ENCODE measurements at places on chromosomes 5 and 9.

GRCh38 chr5:8270246-8270645, 401.3 kb downstream of the MTRR start:
- no peak for DNase-seq

DNA sequence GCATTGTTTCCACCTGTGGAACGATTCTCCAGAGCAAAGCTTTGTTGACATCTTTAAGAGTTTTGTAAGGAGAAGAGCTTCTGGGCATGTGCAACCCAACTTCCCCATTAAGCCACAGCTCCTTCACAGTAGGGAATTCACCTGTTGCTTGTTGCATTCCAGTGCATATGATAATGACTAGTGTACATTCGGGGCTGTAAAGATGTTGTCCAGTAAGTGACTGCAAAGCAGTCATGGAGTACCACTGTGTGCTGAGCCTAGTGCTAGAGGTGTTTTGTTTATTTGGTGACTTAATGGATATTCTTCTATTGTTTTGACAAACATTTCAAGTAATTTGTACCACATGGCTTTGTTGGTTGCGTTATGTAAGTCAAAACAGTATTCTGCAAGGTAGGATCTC, 12.8 kb downstream of the UGCG start:
- no peak for DNase-seq

- DNase-seq, result peak; percentile 62
Measured at GRCh38 chr9:107345327-107345726, 62.2 kb downstream of the RAD23B start.

DNA sequence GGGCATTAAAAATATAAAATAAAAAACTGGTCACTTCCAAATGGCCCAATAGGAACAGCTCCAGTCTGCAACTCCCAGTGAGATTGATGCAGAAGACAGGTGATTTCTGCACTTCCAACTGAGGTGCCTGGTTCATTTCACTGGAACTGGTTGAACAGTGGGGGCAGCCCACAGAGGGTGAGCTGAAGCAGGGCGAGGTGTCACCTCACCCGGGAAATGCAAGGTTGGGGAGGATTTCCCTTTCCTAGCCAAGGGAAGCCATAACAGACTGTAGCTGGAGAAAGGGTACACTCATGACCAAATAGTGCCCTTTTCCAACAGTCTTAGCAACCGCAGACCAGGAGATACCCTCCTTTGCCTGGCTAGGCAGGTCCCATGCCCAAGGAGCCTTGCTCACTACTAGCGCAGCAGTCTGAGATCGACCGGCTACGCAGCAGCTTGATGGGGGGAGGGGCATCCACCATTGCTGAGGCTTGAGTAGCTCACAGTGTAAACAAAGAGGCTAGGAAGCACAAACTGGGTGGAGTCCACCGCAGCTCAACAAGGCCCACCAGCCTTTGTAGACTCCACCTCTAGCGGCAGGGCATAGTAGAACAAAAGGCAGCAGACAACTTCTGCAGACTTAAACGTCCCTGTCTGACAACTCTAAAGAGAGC, 12.7 kb downstream of the RLN1 start:
- no peak for DNase-seq

GRCh38 chr5:64895748-64896147, 127.0 kb downstream of the CWC27 start:
- no peak for DNase-seq

DNA sequence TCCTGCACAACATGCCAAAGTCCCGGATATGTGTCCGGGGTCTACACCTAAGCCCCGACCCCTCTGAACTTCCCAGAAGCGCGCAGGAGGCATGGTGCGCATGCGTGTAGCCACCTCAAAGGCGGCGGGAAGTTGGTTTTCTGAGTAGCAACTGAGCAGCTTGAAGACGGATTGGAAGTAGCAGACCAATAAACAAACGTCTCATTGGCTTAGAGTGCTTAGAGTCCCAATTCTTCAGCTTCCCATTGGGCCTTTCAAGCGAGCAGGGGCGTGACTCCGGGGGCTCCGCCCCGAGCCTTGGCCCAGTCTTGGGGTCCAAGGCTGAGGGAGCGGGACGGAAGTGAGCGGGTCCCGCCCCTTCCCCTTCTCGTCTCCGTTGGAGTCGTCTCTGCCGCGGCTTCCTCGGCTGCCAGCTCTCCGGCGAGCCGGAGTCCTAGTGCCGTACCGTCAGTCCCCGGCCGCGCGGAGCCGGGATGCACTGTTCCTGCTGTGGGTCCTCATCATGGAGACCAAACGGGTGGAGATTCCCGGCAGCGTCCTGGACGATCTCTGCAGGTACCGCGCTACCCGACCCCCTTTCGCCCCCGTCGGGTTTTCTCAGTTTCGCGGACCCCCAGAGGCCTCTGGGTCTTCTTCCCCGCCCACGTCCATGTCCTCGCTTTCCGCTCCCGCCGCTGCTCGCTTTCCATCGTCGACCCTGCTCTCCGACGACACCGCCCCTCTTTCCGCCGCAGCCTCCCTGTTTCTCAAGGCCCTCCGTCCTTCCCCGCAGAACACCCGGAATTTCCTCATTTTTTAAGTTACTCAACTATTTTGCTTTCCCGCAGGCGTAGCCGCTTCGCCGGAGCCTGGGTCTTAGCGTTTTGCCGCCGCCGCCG, at the start of gene DCP2:
Gene DCP2, plus strand, starts transcription at position 367 of the 878 bp plus-strand sequence. Its CDS starts 136 bp downstream, at position 503.
- peak; percentile 99 for DNase-seq

DNA sequence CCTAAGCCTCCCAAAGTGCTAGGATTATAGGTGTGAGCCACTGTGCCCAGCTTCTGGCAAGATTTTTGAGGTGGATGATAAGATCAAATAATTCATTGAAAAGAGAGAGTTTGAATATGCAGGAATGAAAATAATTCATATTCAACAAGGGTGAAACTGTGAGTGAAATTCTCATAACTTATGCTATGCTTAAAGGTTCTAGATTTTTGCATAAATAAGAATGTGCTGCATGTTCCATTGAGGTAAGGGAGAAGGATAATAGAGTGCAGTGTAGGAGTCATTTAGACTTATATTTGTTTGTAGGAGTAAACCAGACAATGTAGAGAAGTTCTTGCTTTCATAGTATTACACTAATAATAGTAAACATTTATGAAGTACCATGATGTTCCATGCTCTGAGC, 12.2 kb upstream of the PCDHB2 start:
- DNase-seq, result no peak

DNA sequence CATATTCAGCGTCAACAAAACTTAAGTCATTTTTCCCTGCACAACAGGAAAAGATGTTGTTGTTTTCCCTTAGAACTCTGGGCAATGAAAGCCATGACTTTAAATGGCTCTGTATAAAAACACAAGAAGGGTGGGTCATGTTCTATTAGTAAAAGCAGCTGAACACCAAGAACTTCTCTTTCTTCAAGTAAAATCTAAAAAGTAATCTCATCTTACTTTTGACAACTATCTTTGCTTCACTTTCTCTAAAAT, 9.1 kb downstream of the PFDN1 start:
- DNase-seq, result no peak

DNA sequence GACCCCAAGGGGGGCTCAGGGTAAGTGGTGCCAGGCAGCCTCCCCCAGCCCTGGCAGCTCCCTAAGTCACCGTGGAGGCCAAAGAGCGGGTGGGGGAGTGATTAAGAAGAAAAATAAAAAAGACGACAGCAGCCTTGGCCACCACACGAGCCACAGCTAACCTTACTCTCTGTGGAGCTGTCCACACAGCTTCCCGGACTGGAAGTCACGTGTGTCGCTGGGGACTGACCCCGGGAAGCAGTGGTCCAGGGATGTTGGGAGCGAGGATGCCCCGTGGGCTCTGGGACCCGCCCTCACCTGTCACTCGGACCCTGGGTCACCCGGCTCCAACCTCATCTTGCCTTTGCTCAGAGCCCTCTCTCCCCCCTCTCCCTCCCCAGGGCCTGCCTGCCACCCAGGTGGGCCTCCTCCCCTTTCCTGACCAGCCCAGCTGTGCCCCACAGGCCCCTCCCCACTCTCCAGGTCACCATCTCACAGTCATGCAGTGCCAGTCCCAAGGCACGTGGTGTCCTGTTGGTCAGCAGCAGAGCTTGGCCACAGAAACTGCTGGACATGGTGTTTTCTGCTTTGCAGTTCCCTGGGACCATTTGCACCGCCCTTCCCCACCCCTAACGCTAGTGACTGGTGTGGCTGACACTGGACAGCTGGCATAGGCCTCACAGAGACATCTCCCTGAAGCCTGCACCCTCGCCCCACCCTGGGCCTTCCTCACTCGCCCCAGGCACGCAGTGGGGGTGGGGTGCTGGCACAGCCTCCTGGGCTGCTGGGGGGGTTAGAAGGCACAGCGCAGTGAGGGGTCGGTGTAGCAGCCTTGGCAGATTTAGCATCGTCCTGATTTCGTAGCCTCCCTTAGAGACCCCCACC, 9.8 kb upstream of the EXOC3 start:
- no peak for DNase-seq

- no peak for DNase-seq
Measured at GRCh38 chr5:144390133-144390532, 219.5 kb downstream of the KCTD16 start.

DNA sequence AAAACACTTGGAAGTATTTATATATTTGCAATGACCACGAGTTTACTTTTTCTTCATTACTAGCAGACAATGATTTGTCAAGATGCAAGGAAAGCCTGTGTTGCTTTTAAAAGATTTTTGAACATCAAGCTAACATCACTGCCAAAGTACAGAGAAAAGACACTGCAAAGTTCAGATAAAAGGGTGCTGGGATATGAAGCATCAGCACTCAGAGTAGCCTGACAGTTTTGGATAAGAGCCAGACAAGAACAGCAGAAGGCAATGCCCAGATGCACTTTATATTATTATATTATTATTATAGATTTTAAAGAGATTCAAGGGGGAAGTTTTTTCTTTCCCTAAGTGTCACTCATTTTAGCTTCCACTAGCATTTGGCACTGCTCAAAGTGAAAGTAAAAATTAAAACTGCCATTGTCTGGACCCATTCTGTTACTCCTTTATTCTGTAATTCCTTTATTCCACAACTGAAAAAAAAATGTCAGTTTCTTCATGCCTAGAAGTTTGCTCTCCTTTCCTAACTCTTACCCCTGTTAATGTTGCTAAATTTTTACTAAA, 240.6 kb downstream of the EFNA5 start:
- DNase-seq, result no peak

DNA sequence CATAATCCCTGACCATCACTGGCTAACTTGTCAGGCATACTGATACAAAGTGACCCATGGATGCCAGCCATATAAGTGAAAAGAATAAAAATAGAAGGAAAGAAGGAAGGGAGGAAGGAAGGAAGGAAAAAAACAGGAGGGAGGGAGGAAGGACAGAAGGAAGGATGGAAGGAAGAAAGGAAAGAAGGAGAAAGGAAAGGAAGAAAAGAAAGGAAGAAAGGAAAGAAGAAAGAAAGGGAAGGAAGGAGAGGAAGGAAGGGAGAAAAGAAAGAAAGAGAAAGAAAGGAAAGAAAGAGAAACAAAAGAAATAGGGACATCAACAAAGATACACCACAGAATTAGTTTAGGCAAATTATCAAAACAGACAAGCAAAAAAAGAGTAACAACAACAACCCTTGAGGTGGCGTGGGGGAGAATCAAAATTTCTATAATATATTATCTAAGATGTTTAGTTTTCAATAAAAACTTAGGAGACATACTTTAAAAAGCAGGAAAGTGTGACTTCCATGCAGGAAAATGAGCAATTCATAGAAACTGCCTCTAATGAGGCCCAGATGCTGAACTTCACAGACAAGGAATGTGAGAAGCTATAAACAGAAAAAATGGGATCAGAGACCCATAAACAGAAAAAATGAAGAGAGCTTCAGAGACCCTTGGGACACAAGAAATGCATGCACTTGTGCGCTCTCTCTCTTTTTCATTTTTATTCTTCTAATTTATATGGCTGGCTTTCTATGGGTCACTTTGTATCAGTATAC, 96.1 kb upstream of the NFIL3 start:
- DNase-seq, result no peak
